ENCODE measurements at places on chromosomes 5 and 9. TPM values are rescaled to one million over a fixed set of nuclear protein-coding genes. Genes with fewer than 3 reads are reported as not detected.
A peak's percentile ranks its signal among the peaks of the same experiment; 100 is the strongest.

NAA35 gene
- 20.8 TPM for total RNA-seq

LRRC14B gene
- total RNA-seq = 133 TPM

CORO2A gene
- 0.17 TPM for total RNA-seq

MAMDC4 gene
- 4.5 TPM for total RNA-seq

PRSS3 gene
- total RNA-seq = not detected

MSMP gene
- total RNA-seq = not detected

SLC36A2 gene
- 0.14 TPM for total RNA-seq

GFI1B gene
- total RNA-seq = not detected

LCN10 gene
- 19.0 TPM for total RNA-seq

SLC24A2 gene
- total RNA-seq = not detected

- no peak for DNase-seq
- no peak overlapping the region for H3K27ac ChIP-seq
- no peaks in the 10 kb centered on the region for H3K27me3 ChIP-seq
- peak overlapping the region; percentile 85 for H3K4me3 ChIP-seq
Measured at GRCh38 chr5:123421773-123422172, 1.4 kb downstream of the CEP120 start.

DNA sequence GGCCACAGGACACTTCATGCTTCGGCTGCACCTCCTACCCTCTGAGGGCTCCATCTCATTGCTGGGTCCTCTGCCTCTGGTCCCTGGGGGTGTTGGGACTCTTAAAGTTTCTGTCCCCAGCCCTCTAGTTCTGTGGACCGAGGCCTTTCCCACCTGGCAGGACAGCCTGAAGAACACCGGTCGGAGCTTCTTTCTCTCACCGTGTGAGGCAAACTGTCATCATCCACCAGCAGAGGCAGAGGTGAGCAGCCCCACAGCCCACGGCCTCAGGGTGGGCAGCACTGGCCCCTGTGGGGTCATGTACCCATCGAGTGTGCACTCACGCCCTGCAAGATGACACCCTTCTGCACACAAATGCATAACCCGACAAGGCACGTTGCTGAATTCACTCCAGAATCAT lies 49.9 kb downstream of the IRX2 start:
- no peaks in the 10 kb centered on the region for H3K27me3 ChIP-seq
- H3K4me3 ChIP-seq = no peak overlapping the region
- no peaks in the 10 kb centered on the region for H3K4me1 ChIP-seq
- no peak for DNase-seq
- H3K36me3 ChIP-seq = no peaks in the 10 kb centered on the region
- H3K27ac ChIP-seq = no peak overlapping the region

GRCh38 chr9:37503736-37504135 lies 18.0 kb downstream of the POLR1E start:
- H3K36me3 ChIP-seq = peaks cover 55% of the 10 kb centered on the region
- H3K27ac ChIP-seq = no peak overlapping the region
- no peak overlapping the region for H3K4me3 ChIP-seq
- no peak for DNase-seq
- no peaks in the 10 kb centered on the region for H3K27me3 ChIP-seq

- no peaks in the 10 kb centered on the region for H3K27me3 ChIP-seq
- no peaks in the 10 kb centered on the region for H3K4me1 ChIP-seq
- no peaks in the 10 kb centered on the region for H3K36me3 ChIP-seq
- no peak overlapping the region for H3K4me3 ChIP-seq
- no peak overlapping the region for H3K27ac ChIP-seq
Measured at GRCh38 chr9:16982780-16983310, 112.4 kb upstream of the BNC2 start.

DNA sequence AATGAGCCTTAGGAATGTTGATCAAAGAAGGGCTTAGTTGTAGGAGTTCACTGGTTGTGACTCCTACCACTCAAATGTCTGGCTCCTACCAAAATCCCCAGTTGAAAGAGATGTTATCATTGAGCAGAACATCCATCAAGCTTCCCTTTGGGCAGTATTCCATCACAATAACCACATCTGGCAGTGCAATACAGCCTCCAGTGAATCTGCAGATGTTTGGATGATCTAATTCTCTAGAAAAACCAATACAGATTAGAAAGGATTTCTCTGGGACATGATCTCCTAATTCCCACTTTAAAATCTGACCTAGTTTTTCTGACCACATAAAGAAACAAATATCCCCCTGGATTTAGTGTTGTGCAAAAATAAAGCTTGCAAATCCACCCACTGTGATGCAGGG lies 81.6 kb downstream of the TMEM215 start:
- H3K4me1 ChIP-seq = no peaks in the 10 kb centered on the region
- no peak overlapping the region for H3K27ac ChIP-seq
- H3K36me3 ChIP-seq = no peaks in the 10 kb centered on the region
- no peaks in the 10 kb centered on the region for H3K27me3 ChIP-seq
- DNase-seq = no peak
- no peak overlapping the region for H3K4me3 ChIP-seq

- no peak overlapping the region for H3K4me3 ChIP-seq
- H3K27me3 ChIP-seq = no peaks in the 10 kb centered on the region
- DNase-seq = no peak
- H3K4me1 ChIP-seq = peaks cover 26% of the 10 kb centered on the region
Measured at GRCh38 chr5:81779916-81780266, 29.0 kb upstream of the SSBP2 start.

DNA sequence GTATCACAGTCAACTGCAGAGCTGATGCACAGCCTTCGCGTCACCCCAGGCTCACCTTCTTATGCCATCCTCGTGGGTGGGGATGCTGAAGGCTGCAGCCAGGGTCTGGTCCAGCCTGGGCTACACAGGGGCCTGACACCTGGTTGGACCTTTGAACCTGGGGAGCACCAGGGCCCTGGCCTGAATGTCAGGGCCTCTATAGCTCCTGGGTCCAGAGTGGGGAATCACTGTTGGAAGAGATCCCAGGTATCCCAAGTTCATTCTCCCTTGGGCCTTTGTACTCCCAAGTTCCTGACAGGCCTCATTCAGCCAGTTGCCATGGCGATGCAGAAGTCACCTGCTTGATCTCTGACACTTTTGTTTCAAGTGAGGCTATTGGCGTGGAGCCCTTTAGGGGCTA lies 43.8 kb downstream of the ZNF618 start:
- DNase-seq = no peak
- no peak overlapping the region for H3K27ac ChIP-seq
- H3K4me1 ChIP-seq = no peaks in the 10 kb centered on the region
- no peaks in the 10 kb centered on the region for H3K27me3 ChIP-seq

GRCh38 chr9:19127871-19128500 lies 694 bp upstream of the PLIN2 start:
- H3K4me3 ChIP-seq = peak overlapping the region; percentile 95
- H3K27ac ChIP-seq = peak overlapping the region; percentile 89
- no peaks in the 10 kb centered on the region for H3K36me3 ChIP-seq
- peak; percentile 16 for DNase-seq
- H3K4me1 ChIP-seq = peaks cover 28% of the 10 kb centered on the region
- H3K27me3 ChIP-seq = no peaks in the 10 kb centered on the region

GRCh38 chr9:37511016-37512010 lies 25.6 kb downstream of the POLR1E start:
- H3K4me1 ChIP-seq = no peaks in the 10 kb centered on the region
- H3K4me3 ChIP-seq = no peak overlapping the region
- H3K27ac ChIP-seq = no peak overlapping the region
- no peaks in the 10 kb centered on the region for H3K36me3 ChIP-seq

- no peak overlapping the region for H3K4me3 ChIP-seq
- H3K36me3 ChIP-seq = no peaks in the 10 kb centered on the region
- no peaks in the 10 kb centered on the region for H3K27me3 ChIP-seq
- no peak for DNase-seq
Measured at GRCh38 chr9:95819636-95820035, 55.9 kb upstream of the ERCC6L2 start.

- no peak for DNase-seq
- H3K27me3 ChIP-seq = no peaks in the 10 kb centered on the region
- no peak overlapping the region for H3K4me3 ChIP-seq
Measured at GRCh38 chr5:131394128-131394527, 130.3 kb downstream of the CDC42SE2 start.

- no peak overlapping the region for H3K4me3 ChIP-seq
Measured at GRCh38 chr5:7529880-7530279, 133.9 kb downstream of the ADCY2 start.

DNA sequence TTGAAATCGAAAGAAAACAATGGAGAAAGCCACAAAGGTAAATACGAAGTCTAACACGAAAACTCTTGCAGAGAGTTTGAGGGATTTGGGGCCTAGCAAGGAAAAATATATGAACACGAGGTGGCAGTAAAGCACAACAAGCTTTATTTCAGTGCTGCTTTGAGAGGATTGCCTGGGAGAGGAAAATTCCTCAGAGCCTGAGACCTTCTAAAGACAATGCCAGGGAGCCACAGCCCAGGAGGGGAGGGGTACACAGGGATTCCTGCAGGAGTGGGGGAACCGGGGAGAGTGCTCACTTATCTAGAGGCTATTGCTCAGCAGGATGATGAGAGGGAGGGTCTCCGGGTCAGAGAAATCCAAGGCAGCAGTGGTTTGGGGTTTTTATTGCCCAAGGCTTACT lies 134.9 kb upstream of the ADCY2 start:
- no peak for DNase-seq
- H3K27ac ChIP-seq = no peak overlapping the region
- H3K27me3 ChIP-seq = no peaks in the 10 kb centered on the region
- H3K4me3 ChIP-seq = no peak overlapping the region

DNA sequence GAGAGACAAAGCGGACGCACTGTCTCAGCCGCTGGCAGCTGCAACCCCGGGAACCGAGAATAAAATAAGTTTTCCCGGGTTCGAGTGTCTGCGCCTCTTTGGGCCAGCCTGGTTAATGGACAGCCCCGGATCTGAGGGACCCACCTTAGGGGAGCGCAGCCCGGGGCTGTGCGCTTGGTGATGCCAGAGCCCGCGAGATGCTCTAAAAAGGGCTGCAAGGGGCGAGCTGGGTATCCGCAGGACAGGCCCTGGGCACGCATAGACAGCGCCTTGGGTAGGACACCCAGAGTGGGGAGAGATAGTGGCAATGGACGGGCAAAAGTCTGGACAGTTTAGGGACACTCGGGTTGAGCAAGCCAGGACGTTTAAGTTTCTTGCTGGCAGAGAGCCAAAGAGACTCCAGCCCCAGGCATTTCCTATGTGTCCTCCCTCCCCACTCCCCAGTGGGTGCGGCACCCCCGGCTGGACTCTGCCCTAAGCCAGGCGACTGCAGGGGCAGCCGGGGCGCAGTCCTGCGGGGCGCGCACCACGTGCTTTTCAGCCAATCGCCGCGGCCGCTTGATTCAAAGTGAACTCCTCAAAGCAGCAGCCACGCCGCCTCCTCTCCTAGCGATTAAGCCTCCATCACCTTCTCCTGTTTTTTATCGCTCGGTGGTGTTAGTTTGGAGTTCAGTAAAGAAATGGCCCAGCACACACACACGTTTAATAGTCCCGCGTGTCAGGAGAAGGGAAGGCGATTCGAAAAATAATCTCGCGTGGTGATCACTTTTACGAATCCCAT lies 616 bp upstream of the ENC1 start:
- peak overlapping the region; percentile 82 for H3K4me3 ChIP-seq
- H3K27ac ChIP-seq = peak overlapping the region; percentile 92
- DNase-seq = peak; percentile 90
- H3K4me1 ChIP-seq = peaks cover 36% of the 10 kb centered on the region
- no peaks in the 10 kb centered on the region for H3K27me3 ChIP-seq
- H3K36me3 ChIP-seq = no peaks in the 10 kb centered on the region

DNA sequence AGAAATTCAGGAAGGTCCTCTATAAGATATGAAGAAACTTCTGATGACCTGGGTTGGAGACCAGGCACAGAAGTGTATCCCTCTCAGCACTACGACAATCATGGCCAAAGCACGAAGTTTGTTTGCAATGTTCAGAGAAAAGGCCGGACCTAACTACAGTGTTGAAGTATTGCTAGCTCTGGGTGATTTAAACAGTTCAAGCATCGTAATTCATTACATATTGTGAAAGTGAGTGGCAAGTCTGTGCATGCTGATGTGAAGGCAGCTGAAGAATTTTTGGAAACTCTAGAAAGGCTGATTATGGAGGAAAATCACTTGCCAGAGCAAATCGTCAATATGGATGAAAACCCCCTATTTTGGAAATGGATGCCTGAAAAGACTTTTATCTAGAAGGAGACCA lies 67.2 kb upstream of the PANK3 start:
- no peaks in the 10 kb centered on the region for H3K36me3 ChIP-seq
- H3K27me3 ChIP-seq = no peaks in the 10 kb centered on the region
- DNase-seq = no peak
- no peaks in the 10 kb centered on the region for H3K4me1 ChIP-seq
- no peak overlapping the region for H3K27ac ChIP-seq
- no peak overlapping the region for H3K4me3 ChIP-seq

DNA sequence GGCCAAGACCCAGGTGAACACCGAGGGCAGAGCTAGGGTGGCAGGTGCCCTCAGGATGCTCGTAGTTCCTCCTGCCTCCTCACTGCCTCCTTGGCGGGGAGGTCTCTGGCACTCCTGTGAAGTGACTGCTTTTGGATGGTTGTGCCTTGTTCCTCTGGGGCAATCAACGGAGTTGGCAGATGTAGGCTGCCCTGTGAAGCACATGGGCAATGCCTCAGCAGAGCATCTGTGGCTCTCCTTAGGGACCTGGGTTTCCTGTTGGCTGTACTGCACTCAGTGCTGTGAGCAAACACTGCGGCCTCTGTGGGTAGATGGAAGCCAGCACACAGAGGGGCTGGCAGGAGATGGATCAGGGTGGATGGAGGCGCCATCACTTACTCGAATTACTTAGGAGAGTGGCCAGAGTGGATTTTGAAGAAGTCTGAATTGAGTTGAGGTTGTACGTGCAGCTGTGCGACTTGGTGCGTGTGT lies 71.4 kb upstream of the COL5A1 start:
- no peaks in the 10 kb centered on the region for H3K36me3 ChIP-seq
- H3K27me3 ChIP-seq = no peaks in the 10 kb centered on the region
- H3K27ac ChIP-seq = no peak overlapping the region

DNA sequence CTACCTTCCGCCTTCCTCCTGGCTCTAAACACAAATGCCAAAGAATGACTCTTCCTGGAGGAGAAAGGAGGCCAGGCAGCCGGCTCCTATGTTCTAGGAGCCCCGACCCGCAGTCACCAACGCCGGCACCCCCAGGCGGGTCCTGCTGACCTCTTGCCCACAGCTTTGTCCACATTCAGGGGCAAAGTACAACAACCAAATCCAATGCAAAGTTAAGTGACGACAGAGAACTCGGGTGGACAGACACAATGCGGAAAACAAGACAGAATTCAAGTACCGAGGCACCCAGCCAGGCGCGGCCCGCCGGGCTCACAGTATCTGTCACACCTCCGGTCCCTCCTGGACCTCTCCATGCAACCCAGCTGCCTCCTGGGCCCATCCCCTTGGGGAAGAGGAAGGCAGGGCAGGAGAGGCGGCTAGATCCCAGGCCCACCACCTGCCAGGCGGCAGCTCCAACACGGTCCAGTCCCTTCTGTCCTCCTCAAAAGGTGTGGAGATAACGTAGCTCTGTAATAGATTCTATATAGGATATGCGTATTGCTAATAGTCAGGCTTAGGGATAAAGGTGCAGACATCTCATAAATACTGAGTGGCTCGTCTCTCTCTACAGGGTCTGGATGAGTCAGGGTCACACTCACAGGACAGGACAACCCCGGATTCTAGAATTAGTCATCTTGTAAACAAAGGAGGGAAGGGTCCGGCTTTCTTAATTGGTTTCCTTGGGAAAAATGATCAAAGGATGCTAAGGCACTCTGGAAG lies 46.9 kb upstream of the UBAC1 start:
- no peak for DNase-seq
- peaks cover 35% of the 10 kb centered on the region for H3K4me1 ChIP-seq
- H3K27ac ChIP-seq = peak overlapping the region; percentile 70
- peaks cover 30% of the 10 kb centered on the region for H3K36me3 ChIP-seq
- H3K4me3 ChIP-seq = no peak overlapping the region

- H3K4me3 ChIP-seq = no peak overlapping the region
- H3K4me1 ChIP-seq = peaks cover 3% of the 10 kb centered on the region
- DNase-seq = no peak
- no peaks in the 10 kb centered on the region for H3K27me3 ChIP-seq
Measured at GRCh38 chr5:148477429-148477828, 93.7 kb downstream of the FBXO38 start.

Measured in heart left ventricle (tissue), 16 donors.